ENCODE measurements at places on chromosomes 2 and 18.

DNA sequence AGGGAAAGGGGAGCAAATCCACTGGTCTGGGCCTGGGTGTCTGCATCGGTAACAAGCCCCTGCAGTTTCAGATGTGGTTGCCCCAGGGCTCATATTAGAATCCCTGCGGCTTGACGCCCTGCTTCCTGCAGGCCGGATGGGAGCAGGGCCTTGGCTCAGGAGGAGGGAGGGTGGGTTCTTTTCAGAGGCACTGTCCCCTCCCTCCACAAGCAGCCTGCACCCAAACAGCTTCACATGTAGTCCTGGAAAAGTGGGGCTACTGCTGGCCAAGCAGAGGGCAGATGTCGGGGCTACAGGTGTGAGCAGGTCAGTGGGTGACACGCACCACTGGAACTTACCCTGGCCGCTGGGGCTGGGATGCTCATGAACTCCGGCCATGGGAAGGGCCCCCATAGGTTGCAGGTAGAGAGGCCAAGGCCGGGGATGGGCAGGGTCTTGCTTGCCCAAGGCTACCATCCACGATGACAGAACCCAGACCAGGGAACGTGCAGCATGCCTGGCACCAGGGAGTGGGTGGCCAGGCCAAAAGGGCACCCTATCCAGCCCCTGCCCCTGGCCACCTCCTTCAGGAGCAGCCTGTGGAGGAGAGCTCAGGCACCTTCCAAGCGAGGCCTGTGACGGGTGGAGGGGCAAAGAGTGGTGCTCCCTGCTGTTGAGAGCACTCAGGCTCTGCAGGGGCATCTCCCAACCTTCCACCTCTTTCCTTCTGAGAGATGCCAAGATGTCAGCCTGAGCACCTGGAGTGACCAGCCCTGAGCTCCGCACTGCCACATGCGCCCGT is 16.8 kb downstream of the ARID5A start:
- DNase-seq = no peak

DNA sequence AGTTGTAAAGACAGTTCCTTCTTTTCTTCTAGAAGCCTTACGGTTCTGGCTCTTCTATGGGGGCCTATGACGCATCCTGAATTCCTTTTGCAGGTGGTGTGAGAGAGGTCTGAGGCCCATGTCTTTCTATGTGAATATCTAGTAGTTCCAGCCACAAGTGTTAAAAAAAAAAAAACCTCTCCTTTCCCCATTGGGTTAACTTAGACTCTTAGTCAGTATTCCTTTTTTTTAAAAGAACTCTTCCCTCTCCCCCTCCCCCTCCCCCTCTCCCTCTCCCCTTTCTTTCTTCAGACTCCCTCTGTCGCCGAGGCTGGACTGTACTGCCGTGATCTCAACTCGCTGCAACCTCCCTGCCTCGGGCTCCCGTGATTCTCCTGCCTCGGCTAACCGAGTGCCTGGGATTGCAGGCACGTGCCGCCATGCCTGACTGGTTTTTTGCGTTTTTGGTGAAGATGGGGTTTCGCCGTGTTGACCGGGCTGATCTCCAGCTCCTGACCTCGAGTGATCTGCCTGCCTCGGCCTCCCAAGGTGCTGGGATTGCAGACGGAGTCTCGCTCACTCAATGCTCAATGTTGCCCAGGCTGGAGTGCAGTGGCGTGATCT is 11.4 kb upstream of the CIDEA start:
- no peak for DNase-seq

DNA sequence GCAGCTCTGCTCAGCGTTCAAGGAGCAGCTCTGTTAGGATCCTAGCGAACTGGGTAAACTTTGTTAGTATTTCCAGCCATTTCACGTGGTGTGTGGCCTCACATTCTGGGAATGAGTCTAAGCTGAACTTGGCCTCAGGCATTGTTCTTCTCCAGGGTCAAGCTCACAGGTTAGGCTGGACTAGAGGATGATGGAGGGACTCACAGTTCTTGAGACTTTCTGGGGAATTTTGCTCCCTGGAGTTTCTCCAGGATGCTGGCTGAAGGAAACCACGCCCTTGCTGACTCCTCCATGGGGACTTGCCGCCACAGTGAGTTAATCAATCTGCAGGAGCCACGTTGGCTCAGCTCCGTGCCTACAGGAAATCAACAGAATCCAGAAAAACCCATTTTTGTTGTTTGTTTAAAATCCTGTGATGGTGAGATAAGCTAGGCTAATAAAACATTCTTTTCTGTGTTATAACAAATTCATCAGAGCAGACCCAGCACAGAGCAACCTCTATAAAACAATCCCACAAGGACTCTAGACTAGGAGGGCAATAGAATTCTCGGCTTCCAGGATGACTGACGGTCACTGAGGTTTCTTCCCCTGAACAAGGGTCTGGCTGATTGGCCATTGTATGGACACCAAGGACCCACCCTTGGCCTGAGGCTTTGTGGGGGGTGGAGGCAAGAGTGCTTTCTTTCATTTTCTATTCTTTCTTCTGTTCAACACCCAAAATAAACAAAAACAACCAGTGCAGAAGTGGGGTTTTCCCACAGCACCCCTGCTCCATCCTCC is 12.6 kb downstream of the CNDP1 start:
- DNase-seq = peak; percentile 64

DNA sequence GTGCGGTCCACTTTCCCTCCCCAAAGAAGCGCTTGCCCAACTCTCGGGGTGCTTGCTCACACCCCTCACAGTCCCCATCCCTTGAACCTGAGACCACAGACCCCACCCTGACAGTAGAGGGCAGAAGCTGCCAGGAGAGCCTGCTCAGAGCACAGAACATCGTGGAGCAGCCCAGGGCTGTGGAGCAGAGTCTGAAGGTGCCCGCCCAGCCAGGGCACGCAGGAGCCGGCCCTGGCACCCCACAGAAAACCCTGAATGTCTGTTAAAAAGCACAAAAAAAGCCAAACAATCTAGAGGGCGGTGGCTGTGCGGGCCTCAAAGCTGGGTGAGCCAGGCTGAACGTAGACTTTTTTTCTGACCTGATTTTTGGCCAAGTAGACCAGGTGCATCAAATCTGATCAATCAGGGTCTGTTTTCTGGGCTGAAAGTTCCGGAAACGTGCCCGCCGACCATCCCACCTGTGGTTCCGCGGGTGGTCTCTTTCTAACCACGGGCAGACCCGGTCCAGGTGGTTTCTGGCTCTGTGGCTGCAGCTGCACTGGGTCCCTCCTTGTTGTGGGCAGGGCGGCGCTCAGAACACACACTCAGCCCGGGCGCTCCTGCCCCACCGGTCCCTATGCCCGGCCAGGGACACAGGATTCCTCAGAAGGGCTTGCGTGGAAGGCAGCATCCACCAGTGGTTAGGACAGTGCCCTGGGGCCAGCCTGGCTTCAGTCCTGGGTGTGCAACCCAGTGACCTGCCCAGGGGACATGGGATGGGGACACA is 66.3 kb downstream of the SLC66A2 start:
- no peak for DNase-seq

GRCh38 chr18:54030434-54030833 is 194.0 kb downstream of the MBD2 start:
- DNase-seq = no peak

DNA sequence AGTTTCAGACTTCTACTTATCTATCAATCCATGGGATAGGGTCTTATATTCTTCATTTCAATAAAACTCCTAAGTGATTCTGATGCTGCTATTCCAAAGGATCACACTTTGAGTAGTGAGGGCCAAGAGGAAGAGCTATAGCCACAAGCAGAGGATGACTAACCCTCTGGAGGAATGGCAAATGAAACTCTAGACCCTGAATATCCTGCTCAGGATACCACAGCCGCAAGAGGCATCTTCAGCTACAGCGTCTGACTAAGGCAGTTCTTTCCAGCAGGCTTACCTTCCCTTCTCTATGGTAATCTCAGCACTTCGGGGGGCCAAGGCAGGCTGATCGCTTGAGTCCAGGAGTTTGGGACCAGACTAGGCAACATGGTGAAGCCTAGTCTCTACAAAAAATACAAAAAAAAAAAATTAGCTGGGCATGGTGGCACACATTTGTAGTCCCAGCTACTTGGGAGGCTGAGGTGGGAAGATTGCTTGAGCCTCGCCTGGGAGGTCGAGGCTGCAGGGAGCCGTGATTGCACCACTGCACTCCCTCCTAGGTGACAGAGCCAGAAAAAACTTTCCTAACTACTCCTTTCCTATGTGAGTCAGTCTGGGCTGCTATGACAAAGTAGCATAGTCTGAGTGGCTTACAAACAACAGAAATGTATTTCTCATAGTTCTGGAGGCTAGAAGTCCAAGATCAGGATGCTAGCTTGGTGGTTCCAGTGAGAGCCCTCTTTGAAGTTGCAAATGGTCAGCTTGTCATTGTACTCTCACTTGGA is 371.9 kb downstream of the IRS1 start:
- DNase-seq = no peak

- DNase-seq = no peak
Measured at GRCh38 chr2:141497272-141497671, 633.5 kb downstream of the LRP1B start.

- DNase-seq = no peak
Measured at GRCh38 chr2:53373126-53373525, 394.5 kb upstream of the CHAC2 start.

- no peak for DNase-seq
Measured at GRCh38 chr2:119694845-119695521, 16.0 kb downstream of the TMEM177 start.

- DNase-seq = no peak
Measured at GRCh38 chr2:163906410-163906809, 170.6 kb upstream of the FIGN start.

DNA sequence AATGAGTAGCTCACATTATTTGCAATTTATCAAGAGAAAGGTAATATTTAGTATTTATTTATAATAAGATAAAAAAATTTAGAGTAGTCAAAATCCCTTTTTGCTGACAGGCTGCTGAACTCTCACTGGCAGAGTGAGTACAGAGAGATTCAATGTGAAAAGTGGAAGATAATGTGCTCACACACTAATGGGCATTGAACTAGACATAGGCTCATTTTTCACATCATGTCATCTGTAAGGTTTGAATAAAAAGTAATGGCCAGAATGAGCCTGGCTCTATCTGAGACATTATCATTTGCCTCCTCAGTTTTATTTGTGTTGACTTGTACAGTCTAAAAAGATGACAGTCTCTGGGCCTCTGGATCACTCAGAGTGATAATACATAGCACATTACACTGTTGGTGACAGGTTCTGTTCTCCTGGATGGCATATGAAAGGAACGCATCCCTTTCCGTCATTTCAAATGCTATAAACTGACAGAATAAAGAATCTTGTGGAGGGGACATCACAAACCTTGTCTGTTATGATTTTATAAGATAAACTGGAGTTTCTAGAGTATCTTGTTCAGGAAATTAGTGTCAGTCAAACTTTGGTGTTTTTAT is 812.9 kb downstream of the NR4A2 start:
- DNase-seq = no peak

DNA sequence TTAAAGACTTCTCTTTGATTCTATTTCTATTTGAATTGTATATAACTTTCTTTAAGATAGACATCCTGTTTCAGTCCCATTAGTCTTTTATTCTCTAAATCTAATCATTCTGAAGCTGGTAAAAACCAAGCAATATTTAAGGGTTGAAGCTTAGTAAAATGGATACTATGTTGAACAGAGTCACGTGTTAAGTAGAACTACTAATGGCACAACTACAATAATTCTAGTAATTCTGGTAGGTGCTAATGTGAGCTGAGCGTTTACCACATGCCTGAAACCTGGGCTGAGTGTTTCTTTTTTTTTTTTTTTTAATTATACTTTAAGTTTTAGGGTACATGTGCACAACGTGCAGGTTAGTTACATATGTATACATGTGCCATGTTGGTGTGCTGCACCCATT is 8.9 kb upstream of the AFF3 start:
- DNase-seq = no peak

DNA sequence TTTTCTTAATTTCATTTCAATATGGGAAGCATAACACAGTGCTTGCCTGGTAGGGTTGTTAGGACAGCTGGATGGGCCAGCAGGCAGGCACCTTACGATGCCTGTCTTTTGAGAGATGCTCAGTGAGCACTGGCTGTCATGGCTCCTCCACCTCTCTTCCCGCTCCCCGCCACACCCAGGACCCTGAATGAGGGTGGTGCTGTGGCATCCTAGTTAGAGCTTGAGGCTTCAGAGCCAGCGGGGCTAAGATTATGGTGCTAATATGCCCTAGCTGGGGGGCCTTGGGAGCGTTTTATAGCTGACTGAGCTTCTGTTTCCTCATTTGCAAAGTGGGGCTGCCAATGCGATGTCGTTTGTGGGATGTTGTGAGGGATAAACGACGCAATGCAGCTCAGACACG is 37.7 kb downstream of the ASB1 start:
- DNase-seq = no peak

- no peak for DNase-seq
Measured at GRCh38 chr18:37869051-37869450, 303.5 kb upstream of the CELF4 start.

- DNase-seq = no peak
Measured at GRCh38 chr2:234858145-234858544, 93.7 kb upstream of the SH3BP4 start.

DNA sequence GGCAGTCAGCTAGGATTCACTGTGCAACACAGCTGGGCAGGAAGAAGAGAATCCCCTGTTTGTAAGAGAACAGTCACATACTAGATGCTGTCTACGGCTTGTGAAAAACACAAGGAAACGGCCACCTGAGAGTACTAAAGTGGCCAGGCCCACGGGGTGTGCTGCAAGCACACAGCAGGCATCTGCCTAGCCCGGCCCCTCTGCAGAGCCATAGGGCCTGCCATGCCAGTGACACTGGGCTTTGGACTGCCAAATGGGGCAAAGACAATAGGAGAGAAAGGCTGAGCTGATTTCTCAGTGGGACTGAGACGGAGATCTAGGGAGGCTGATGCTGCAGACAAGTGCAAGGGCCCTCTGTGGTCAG is 10.3 kb downstream of the TUBB6 start:
- DNase-seq = no peak

GRCh38 chr2:238847841-238848690 is at the start of gene TWIST2:
TWIST2 (plus strand) TSS chr2:238848085; CDS start chr2:238848216, 131 bp downstream.
- DNase-seq = peak; percentile 90

- no peak for DNase-seq
Measured at GRCh38 chr2:230216489-230216888, 3.3 kb downstream of the SP110 start.

- no peak for DNase-seq
Measured at GRCh38 chr2:18630941-18631340, 41.6 kb upstream of the NT5C1B start.

Measured in right cardiac atrium (tissue), 5 donors.